ENCODE measurements at places on chromosomes 2 and 18.

DNA sequence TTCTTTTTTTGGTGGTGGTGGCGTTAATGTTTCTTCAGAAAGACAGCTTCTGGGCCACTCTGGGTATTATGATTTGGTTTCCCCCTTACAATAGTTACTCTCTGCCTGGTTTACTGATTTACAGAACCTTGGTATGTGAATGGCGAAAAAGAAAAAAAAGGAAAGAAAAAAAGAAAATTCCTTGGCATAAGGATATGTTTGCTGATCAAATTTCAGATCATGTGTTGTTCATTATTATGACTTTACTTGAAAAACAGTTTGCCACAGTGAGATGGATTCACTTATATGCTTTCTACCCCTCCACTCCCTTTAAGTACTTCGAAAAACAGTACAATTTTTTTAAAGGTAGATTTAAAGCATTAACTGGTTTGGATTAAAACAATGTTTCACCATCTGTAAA is 21.0 kb downstream of the BCL11A start:
- peaks cover 78% of the 10 kb centered on the region for H3K27me3 ChIP-seq
- no peaks in the 10 kb centered on the region for H3K36me3 ChIP-seq
- DNase-seq: no peak
- H3K27ac ChIP-seq: peak overlapping the region; percentile 65
- peaks cover 88% of the 10 kb centered on the region for H3K4me1 ChIP-seq
- no peak overlapping the region for H3K4me3 ChIP-seq

DNA sequence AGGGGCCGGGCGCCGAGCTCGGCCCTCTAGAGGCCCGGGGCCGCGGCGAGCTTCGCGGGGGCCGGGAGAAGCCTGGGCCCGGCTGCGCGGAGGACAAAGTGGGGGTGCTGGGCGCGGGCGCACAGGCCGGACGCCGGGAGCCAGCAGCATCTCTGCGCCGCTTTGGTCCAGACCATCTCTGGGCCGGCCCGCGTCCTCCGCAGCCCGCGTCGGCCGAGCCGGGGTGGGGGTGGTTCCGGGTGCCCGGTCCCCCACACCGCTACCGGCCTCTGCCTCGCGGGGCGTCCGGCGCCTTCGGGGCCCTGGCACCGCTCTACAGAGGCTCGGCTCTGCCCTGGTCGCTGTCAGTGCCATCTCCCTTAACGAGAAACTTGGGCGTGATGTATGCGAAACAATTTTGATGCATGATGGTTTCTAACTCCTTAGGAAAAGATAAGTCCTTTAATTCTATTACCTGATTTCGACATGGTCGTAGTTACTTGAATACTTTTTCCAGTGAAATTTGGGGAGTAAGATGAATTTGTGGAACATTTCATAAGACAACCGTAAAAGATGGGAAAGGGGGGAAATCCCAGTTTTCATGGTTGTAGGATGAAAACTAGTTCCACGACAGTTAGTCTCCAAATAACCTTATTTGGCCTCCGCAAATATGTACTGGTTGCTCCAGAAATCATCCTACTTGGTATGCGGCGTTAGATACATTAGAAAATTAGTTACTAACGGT is 562 bp downstream of the TWSG1 start:
- H3K36me3 ChIP-seq: peaks cover 18% of the 10 kb centered on the region
- H3K27me3 ChIP-seq: no peaks in the 10 kb centered on the region
- DNase-seq: peak; percentile 37
- H3K27ac ChIP-seq: peak overlapping the region; percentile 79
- peak overlapping the region; percentile 92 for H3K4me3 ChIP-seq
- peaks cover 25% of the 10 kb centered on the region for H3K4me1 ChIP-seq

DNA sequence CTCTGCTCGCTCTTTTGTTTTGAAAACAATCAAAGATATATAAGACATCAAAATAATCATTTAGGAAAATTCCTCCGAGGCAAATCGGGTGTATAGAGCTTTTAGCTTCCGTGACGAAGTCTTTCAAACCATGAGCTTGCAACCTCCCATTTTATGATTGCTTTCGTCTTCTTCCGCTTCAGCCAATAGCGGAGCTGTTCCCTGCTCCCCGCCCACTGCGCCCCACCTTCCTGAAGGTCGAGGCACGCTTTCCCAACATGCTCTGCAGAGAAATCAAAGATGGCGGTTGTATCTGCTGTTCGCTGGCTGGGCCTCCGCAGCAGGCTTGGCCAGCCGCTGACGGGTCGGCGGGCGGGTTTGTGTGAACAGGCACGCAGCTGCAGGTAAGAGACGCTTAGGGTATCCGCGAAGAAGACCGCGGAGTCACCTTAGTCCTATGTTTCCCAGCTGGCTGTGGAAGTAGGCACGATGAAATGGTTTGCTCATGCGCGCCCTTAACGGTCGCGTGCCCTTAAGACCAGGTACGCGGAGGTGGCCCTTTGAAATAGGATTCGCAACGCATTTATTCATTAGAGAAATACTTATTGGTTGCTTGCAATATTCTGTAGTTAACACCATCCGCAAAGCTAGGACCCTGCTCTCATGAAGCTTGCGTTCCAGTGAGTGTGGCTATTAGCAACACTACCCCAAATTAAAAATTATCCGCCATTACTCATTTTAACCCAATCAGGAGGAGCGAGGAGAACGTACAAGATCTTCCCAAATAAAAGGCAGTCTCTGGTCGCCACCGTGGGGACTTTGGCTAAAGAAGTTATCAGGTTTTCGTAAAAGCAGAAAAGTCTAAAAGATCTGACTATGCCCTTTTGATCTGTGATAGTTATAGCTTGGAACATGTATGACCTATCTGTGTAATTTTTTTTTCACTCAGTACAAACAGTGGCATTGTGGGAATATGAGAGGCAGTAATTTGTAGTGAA is at the start of gene PTCD3:
Gene PTCD3, plus strand, starts transcription at position 267 of the 977 bp plus-strand sequence. Its CDS starts 13 bp downstream, at position 280.
- peaks cover 44% of the 10 kb centered on the region for H3K36me3 ChIP-seq
- no peaks in the 10 kb centered on the region for H3K27me3 ChIP-seq
- DNase-seq: peak; percentile 95
- H3K27ac ChIP-seq: peak within 1 kb of the TSS; percentile 82
- H3K4me3 ChIP-seq: peak within 1 kb of the TSS; percentile 91

- H3K36me3 ChIP-seq: no peaks in the 10 kb centered on the region
- no peak overlapping the region for H3K4me3 ChIP-seq
- H3K4me1 ChIP-seq: no peaks in the 10 kb centered on the region
- no peak overlapping the region for H3K27ac ChIP-seq
Observed at GRCh38 chr2:40020997-40021396, 241.9 kb upstream of the THUMPD2 start.

GRCh38 chr2:3023531-3023930 is 354.1 kb downstream of the EIPR1 start:
- H3K4me3 ChIP-seq: no peak overlapping the region
- DNase-seq: no peak
- H3K27ac ChIP-seq: no peak overlapping the region
- peaks cover 10% of the 10 kb centered on the region for H3K27me3 ChIP-seq
- H3K4me1 ChIP-seq: no peaks in the 10 kb centered on the region

DNA sequence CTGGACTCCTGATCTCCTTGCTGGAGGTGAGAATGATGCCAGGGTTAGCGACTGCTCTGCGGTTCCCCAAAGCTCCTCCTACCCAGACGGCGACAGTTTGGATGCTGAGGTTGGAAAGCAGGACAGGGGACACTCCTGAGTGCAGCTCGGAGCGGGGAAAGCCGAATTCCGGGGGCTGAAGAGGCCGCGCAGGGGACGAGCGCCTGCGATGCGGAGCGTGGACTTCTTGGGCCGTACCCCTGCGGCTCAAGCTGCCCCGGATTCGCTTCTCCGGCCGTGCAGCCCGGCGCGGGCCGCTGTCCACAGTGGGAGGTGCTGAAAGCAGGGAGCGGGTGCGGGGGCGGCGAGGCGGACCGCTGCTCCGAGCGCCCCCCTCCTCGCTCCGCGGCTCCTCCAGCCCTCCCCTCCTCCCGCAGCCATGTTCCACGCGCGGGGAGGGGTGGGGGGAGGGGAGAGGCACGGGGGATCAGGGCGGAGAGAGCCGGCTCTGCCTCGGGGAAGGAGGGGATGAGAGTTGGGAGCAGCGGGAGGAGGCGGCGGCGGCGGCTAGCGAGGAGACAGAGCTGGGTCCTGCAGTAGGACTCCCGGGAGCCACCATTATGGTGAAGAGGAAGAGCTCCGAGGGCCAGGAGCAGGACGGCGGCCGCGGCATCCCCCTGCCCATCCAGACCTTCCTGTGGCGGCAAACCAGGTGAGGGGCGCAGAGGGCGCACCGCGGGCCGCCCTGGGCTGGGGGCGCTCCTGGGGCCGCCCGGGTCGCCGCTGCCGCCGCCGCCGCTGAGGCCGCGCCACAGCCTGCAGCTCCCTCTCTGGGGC is at the start of gene UNC80:
Gene UNC80, plus strand, starts transcription at position 359 of the 816 bp plus-strand sequence. Its CDS starts 241 bp downstream, at position 600.
- no peak within 1 kb of the TSS for H3K27ac ChIP-seq
- peak within 1 kb of the TSS; percentile 59 for H3K4me3 ChIP-seq
- no peaks in the 10 kb centered on the region for H3K36me3 ChIP-seq
- H3K4me1 ChIP-seq: peaks cover 9% of the 10 kb centered on the region
- peaks cover 74% of the 10 kb centered on the region for H3K27me3 ChIP-seq
- DNase-seq: peak; percentile 41

DNA sequence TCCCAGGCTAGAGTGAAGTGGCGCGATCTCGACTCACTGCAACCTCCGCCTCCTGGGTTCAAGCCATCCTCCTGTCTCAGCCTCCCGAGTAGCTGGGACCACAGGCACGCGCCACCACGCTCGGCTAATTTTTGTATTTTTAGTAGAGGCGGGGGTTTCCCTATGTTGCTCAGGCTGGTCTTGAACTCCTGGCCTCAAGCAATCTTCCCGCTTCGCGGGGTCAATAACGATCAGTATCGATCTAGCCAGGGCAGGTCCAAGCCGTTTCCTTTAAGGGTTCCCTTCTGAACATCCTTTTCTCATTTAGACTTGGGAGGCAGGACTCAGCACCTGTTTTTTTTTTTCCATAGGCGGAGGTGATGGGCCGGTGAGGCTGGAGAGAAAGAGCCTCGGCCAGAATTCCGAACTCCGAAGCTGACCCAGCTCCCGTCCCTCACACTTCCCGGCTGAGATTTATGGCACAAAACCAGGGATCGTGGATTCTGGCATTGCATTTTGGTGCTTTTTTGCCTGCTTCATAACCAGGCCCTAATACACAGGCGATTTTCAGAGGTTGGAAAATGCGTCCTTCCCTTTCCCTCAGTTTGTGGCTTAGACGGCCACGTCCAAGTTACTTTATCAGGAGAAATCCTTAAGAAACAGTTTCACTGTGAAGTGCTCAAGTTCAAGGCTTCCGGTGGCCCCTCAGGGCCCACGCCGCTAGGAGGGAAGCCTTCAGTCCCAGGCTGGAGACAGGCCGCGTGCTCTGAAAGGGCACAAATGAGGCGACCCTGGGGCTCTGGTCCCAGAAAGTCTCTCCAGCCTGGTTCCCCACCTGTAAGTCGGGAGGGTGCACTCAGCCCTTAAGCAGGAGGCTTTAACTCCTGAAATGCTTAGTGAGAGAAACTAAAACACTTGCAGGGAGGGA is 998 bp upstream of the SLC66A3 start:
- DNase-seq: no peak
- H3K27ac ChIP-seq: peak overlapping the region; percentile 97
- H3K4me1 ChIP-seq: peaks cover 27% of the 10 kb centered on the region
- H3K27me3 ChIP-seq: no peaks in the 10 kb centered on the region

GRCh38 chr2:124316881-124317605 is 292.0 kb downstream of the CNTNAP5 start:
- no peak for DNase-seq
- H3K4me3 ChIP-seq: no peak overlapping the region
- H3K36me3 ChIP-seq: no peaks in the 10 kb centered on the region
- no peaks in the 10 kb centered on the region for H3K27me3 ChIP-seq

DNA sequence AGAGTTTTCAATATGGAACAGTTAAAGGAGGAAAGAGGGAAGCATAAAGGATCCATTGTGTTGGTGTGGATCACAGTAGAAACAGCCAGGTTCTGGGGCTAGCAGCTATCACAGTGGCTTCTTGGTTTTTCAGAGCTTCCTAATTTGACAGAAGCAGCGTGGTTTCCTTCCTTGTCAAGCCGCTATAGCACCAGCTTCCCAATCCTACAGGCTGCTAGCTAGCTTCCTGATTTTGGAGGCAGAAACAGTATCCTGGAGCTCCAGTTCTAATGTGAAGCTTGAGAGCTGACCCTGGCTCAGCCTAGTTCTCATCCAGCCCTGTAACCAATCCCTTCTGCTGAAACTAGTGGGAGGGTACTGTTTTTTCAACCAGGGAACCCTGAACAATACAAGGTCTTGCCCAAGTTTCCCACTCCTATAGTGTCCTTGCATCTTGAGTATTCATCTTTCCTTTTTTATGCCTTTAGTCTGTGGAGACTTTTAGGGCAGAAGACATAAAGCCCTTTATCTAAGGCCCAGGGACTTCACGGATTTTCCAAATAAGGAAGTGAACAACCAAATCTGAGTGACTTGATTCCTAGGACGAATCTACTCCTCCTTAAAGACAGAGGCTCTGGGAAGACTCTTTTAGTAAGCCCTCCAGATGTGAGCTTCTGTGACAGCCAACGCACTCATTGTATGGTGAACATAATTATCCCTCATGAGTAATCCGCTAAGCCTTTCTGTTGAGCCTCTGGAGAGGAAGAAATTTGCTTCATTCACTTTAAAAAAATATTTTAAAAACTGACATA is 33.8 kb downstream of the CCDC93 start:
- H3K27ac ChIP-seq: peak overlapping the region; percentile 27
- peaks cover 10% of the 10 kb centered on the region for H3K4me1 ChIP-seq
- no peak overlapping the region for H3K4me3 ChIP-seq
- H3K36me3 ChIP-seq: peaks cover 70% of the 10 kb centered on the region

- H3K27ac ChIP-seq: no peak overlapping the region
- H3K4me1 ChIP-seq: no peaks in the 10 kb centered on the region
Observed at GRCh38 chr18:70384181-70384790, 95.4 kb downstream of the SOCS6 start.

DNA sequence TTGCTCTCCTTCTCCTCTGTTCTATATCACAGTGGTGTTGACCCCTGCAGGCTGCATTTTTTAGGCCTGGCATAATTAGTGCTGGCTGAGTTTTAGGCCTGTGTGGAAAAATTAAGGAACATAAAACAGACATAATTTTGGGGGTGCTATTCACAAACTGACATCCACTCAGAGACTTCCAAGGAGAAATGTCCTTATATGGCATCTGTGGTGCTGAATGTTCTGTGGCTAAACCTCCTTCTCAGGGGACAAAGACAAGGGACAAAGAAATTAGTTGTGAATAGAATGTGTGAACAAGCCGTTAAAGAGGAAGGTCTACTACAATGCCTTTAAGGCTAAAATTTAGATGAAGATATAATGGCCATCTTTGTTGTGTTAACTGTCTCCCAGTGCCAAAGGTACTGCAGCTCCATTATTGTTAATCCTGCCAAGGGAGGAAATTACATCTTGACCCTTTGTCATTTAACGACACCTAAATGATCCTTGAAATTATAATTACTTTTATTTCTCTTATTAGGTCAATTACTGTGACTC is 870.0 kb upstream of the CHAC2 start:
- no peaks in the 10 kb centered on the region for H3K27me3 ChIP-seq
- no peak overlapping the region for H3K27ac ChIP-seq
- no peaks in the 10 kb centered on the region for H3K36me3 ChIP-seq

GRCh38 chr2:150631236-150631821 is 143.9 kb upstream of the RND3 start:
- no peaks in the 10 kb centered on the region for H3K36me3 ChIP-seq
- no peak overlapping the region for H3K27ac ChIP-seq
- no peaks in the 10 kb centered on the region for H3K27me3 ChIP-seq
- no peak overlapping the region for H3K4me3 ChIP-seq

GRCh38 chr2:132586101-132586511 is 83.9 kb downstream of the LYPD1 start:
- no peak overlapping the region for H3K27ac ChIP-seq
- H3K36me3 ChIP-seq: no peaks in the 10 kb centered on the region
- no peak overlapping the region for H3K4me3 ChIP-seq
- peaks cover 5% of the 10 kb centered on the region for H3K27me3 ChIP-seq
- H3K4me1 ChIP-seq: no peaks in the 10 kb centered on the region

All from left ventricle myocardium inferior (tissue), 1 donor.